ENCODE measurements at places on chromosomes 3 and 15.

GRCh38 chr3:196138482-196139254, 56.8 kb upstream of the TFRC start:
- no peak for DNase-seq

DNA sequence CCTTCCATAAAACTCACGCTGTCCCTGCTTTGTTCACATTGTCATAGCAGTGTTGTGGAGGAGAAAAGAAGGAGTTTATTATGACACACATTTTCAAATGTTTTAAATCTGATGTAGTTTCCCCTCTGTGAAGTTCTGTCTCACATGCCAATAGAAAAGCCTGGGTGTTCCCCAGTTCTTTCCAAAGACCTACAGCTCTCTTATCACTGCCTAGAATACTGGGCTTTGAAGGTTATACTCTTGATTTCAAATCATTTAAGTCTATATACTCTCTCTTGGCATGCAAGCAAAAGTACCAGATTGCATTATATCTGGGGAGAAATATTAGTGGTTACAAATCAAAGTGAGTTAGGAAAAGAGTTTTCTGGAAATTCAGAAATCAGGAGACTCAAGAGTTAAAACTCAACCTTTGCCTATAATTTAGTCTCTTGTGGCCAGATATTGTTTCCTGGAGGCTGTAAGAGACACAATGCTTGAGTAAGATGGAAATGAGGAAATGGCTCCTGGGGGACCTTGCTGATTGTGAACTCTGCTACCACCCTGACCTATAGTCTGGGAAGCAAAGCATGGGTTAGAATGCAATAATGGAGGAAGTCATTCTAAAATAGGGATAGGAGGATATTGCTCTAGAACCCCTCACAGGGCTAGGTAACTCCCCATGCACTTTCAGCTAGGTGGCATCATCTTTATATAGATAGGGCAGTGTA, 182.8 kb downstream of the KCNAB1 start:
- no peak for DNase-seq

DNA sequence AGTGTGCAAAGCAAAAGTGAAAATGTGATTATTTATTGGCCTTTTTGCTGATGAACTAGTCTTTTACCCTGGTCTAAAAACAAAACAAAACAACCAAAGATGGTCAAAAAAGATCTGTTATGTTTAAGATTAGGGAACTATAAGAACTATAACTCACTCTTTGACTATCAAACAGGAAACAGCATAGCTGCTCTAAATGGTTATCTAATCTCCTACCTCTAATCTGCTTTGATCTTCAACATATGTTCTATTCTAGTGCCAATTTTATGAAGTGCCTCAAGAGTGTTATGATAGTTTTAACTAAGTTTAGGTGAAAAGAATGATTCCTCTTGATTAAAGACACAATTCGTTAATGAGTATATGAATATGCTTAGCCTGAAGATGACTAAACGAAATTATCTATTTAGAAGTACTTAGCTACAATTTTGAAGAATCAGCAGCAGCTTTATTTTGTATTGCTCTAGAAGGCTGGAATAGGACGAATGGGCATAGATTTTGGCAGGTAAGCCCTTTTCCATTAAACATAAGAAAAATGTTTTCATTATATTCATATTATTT, 46.0 kb downstream of the SETD2 start:
- DNase-seq: no peak

DNA sequence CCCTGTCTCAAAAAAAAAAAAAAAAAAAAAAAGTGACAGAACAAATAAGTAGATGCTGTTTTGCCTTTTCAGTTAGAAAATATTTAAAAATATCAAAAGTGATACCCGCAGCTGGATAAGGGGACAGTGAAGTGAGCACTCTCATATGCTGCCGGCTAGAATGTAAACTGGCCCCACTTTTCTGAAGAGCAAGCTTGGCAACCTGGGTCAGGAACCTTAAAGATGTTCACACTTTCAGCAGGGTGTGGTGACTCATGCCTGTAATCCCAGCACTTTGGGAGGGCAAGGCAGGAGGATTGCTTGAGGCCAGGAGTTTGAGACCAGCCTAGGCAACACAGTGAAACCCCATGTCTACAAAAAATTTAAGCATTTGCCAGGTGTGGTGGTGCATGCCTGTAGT, 17.4 kb downstream of the FSD2 start:
- no peak for DNase-seq

- DNase-seq: no peak
These were observed 31.1 kb downstream of the APH1B start for GRCh38 chr15:63308491-63308890.

GRCh38 chr15:47570881-47571640, 146.2 kb upstream of the SEMA6D start:
- DNase-seq: no peak

Data from stimulated activated CD8-positive, alpha-beta memory T cell treated with anti-CD3 and anti-CD28 coated beads, Interleukin-7, amount 100 ng/mL, for 1 hour (primary cell).